ENCODE measurements at places on chromosomes 4 and X.

- DNase-seq, result no peak
Observed at GRCh38 chr4:52548818-52549570, 110.1 kb downstream of the USP46 start.

DNA sequence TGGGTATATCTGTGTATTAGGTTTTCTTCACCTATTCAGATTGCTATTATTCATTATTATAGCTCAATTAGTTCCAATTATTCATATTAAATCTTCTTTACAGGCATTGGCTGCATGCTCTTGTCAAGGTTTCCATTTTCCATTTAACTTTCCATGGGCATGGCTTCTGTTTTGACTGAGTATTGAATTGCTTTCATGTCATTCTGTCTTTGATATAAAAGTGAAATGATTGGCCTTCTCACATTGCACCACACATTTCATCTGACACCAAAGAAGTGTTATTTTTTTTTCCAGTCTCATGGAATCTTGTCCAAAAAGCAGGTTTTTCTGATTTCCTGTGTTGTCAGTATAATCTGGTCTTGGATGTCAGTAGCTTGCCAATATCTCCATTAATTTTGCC is 1244.3 kb downstream of the RAPGEF2 start:
- no peak for DNase-seq

GRCh38 chrX:48493890-48494364 is 14.9 kb upstream of the PORCN start:
- DNase-seq, result peak; percentile 23

DNA sequence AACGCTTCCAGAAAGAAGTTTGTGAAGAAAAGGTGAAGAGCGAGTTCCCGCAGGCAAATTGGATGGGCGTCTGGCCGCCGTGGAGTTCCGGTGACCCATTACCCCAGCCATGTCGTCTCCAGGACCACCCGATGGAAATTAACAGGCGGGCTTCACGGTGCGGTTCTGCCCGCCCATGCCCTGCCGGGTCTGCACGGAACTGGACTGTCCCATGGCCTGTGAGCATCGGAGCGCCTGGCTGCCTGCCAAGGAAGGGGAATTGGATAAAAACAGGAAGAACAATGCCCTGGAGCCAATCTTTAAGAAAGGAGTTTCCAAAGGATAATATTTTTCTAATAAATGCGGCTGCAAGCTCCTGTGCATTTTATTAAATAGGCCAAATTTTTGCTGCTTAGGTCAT is 319.8 kb upstream of the SLC7A11 start:
- no peak for DNase-seq

DNA sequence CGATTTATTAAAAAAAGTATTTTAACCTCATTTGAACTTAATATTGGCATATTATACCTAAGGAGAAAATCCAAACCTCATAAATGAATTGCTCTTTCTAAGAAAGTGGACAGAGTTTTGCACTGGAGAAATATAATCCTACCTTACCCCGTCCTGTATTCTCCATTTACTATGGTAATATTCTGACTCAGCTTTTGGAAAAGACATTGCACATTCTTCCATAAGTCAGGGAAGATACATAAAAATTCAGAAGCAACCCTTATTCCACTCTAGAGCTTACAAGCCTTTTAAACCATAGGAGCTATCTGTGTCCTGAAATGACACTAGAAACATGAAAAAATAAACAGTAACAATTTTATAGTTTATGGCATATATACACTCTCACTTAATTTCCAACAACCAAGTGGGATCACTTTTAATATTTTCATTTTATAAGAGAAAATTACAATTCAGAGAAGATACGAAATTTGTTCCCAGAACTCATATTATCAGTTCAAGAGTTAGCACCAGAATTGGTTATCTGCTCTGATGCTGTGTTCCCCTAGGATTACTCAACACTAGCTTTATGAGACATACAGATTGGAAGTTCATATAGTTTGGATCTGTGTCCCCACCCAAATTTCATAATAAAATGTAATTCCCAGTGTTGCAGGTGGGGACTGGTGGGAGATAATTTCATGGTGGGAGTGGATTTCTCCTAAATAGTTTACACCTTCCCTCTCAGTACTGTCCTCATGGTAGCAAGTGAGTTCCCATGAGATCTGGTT is 359.4 kb downstream of the ARAP2 start:
- no peak for DNase-seq

DNA sequence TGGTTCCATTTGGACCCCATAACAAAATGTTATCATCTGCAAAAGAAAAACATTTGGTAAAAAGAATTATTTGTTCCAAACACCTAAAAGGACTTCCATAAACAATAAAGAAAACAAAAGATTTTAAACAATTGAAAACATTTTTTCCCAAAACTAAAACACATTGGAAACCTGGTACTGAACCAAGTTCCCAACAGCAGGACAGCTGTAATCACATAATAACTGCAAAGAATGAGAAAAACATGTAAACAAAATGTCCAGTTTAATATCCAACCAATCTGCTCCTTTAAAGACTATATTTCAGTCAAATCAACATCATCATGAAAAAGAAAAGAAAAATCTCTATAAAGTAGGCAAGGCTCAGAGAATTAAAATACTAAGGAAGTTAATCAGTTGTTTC is 36.3 kb downstream of the PRDM5 start:
- DNase-seq, result no peak

DNA sequence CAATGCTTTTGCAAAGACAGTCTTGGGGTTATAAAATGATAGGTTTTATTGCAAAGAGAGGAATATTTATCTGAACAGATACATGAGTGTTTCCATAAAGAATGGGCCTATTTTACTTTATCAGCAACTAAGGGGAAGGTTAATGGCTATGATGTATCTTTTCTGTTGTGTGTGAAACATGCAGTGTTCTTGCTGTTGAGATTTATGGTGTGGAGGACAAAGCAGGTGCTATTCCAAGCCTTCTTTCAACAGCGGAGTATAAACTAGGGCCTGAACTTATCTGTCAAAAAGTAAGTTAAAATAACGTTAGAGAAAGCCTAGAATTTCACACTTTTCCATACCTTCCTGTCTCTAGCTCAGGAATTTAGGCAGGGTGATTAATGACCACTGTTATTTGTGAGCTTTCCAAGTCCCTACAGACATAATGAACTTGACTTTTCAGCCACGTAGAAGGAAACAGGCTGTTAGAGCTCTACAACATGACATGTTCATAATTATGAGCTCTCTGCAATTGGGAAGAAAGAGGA is 411.4 kb downstream of the IL1RAPL1 start:
- no peak for DNase-seq

GRCh38 chrX:11781133-11781532 is 23.1 kb downstream of the MSL3 start:
- DNase-seq, result no peak

DNA sequence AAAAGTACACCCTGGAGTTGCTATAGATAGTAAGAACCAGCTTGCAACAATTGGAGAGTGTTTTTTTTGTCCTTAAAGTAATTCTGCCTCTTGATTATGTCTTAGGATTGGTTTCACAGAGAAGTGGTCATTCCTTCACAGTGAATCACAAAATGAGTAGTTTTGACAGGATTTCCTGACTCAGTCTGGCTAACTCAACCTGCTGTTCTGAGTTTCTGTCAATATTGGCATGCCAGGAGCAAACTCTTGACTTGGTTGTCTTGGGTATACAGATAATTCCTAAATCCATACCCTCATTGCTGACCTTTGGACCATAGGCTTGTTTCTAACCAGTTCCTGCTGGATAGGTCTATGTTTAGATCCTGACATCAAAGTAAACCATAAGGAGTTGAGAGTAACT is 9.4 kb downstream of the FHIP1A start:
- DNase-seq, result no peak

GRCh38 chr4:145042601-145043285 is 55.3 kb downstream of the ANAPC10 start:
- no peak for DNase-seq

GRCh38 chr4:11976726-11977263 is 548.1 kb upstream of the HS3ST1 start:
- DNase-seq, result no peak

DNA sequence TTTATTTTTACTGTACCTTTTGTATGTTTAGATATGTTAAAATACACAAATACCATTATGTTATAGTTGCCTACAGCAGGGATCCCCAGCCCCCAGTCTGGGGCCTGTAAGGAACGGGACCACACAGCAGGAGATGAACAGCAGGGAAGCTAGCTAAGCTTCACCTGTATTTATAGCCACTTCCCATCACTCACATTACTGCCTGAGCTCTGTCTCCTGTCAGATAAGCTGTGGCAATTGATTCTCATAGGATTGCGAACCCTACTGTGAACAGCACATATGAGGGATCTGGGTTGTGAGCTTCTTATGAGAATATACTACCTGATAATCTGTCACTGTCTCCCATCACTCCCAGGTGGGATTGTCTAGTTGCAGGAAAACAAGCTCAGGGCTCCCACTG is 73.9 kb downstream of the BMPR1B start:
- no peak for DNase-seq

DNA sequence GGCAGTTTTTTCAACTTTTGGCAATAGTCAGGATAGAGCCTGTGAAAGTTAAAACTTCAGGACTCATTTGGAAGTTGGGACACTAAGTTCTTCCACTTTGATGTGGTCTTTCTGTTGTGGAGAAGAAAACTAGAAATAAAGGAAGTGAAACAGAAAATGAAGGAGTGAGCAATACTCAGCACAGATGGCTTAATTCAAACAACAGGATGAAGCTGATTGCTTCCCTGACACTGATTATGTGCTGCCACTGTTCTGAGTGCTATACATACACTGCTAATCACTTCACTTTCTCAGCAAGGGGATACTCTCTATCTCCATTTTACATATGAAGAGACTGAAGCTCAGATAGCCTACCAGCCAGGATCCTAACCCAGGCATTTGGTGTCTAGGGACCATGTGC is 235.1 kb upstream of the CPEB2 start:
- no peak for DNase-seq

DNA sequence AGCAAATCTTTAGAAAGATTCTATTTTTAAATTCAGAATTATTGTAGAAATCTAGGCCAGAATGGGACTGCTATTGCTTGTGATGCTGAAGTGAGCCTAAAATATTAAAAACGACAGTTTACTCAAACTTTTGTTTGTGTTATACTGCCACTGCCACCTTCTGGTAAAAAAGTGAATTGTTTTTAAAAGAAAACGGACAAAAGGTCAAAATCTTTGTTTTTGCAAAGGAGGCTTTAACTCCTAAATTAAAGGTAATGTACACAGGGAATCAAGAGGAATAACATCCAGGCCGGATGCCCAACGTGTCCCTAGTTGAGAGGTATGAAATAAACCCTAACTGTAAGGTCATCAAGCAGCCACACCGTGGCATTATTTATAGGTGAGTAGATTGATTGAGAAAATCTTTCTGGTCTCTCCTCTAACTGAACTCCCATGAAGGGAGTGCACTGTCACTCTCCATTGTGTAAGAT is 338.3 kb upstream of the GALNT7 start:
- DNase-seq, result no peak

DNA sequence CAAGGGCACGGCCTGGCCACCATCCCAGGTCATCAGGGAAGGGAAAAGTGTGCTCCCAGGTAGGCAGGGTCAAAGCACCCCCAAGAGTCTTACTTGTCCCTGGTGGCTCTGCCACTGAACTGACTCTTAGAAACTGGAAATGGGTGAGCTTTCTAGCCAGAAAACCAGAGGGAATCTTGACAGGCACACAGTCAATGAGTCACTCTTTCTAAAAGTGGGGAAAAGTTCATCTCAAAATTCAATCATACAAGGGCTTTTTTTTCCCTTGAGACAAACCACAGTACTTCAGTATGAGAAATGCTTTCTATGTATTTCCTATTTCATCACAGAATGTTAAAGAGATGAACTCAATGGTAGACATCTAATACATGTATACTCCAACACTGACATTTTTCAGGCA is 12.5 kb downstream of the HPF1 start:
- no peak for DNase-seq

DNA sequence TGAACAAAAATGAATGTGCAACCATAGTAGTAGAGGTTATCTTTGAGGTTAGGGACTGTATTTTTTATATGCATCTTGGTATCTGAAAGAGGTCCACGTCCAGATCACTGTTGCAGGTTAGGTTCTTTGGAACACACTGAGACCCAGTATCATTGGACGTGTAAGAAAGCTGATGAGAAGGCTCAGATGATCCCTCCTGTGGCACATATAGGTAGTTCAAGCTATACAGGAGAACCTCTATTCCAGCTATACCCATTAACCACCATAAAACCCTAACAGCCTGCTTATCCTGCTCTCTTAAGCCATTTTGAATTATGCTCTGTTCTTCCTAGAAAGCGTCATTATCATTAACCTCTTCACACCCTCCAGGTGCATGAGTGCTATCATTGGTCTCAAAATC is 930.7 kb upstream of the HS3ST1 start:
- no peak for DNase-seq

GRCh38 chrX:37425370-37425769 is 76.2 kb downstream of the PRRG1 start:
- no peak for DNase-seq

DNA sequence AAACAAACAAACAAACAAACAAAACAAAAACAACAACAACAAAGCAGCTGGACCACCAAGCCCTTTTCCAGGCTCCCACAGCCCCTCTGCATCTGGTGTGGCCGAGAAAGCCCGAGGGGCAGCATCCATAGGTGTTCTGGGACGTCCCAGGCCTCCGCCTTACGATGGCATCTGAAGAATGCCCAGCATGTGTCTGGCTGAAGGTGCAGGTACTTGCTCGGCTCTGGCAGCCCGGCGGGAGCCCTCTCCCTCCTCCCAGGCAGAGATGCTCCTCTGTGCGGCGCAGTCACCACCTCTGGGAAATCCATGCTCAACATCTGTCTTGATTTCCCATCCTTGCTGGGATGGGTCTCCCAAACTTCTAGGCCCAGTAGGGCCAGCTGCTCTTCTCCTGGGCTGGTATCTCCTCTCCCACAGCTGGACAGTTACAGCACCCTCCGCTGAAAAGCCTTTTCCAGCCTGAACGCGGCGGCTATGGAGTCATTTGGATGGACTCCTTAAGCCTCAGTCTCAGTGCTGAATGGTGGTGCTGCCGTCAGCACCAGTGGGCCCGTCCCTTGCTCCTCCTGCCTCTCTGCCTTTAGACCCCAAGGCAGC is 4.3 kb downstream of the PSAPL1 start:
- no peak for DNase-seq

- DNase-seq, result no peak
Observed at GRCh38 chrX:148573119-148573518, 72.7 kb downstream of the AFF2 start.

Measured in HL-60 (cell line).